ENCODE measurements at places on chromosomes 2 and 18.

DNA sequence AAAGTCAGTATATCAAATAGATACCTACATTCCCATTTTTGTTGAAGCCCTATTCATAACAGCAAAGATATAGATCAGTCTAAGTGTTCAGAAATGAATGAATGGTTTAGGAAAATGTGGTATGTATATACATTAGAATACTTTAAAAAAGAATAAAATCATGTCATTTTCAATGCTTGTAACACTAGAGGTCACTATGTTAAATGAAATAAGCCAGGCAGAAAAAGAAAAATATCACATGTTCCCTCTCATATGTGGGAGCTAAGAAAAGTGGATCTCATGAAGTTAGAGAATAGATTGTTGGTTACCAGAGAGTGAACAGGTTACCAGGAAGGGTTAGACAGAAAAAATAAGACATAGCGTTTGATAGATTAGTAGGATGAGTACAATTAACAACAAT, 1111.0 kb upstream of the SLC39A10 start:
- H3K27ac ChIP-seq, result no peak overlapping the region
- no peaks in the 10 kb centered on the region for H3K4me1 ChIP-seq
- H3K4me3 ChIP-seq, result no peak overlapping the region
- DNase-seq, result no peak
- no peaks in the 10 kb centered on the region for H3K27me3 ChIP-seq
- no peaks in the 10 kb centered on the region for H3K36me3 ChIP-seq

- no peaks in the 10 kb centered on the region for H3K27me3 ChIP-seq
- no peak overlapping the region for H3K27ac ChIP-seq
- no peak for DNase-seq
- H3K4me1 ChIP-seq, result no peaks in the 10 kb centered on the region
- no peaks in the 10 kb centered on the region for H3K36me3 ChIP-seq
- no peak overlapping the region for H3K4me3 ChIP-seq
Measured at GRCh38 chr2:188878716-188879115, 95.5 kb upstream of the COL3A1 start.

DNA sequence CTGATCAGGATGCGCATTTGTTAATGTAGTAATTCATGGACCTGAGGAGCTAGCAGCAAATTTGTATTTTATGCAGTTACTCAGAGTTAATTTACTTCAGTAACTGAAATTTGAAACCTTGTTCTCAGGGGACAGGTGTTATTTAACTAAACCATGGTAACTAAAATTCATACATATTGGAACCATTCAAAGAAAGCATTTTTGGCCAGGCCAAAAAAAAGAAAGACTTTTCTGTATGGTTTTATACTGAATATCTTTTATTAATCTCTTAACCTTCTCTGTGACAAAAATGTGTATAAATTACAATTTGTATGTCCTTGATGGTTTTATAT, 4.4 kb upstream of the KLHL23 start:
- H3K4me1 ChIP-seq, result peaks cover 8% of the 10 kb centered on the region
- H3K4me3 ChIP-seq, result no peak overlapping the region
- H3K36me3 ChIP-seq, result no peaks in the 10 kb centered on the region
- no peaks in the 10 kb centered on the region for H3K27me3 ChIP-seq
- DNase-seq, result no peak

DNA sequence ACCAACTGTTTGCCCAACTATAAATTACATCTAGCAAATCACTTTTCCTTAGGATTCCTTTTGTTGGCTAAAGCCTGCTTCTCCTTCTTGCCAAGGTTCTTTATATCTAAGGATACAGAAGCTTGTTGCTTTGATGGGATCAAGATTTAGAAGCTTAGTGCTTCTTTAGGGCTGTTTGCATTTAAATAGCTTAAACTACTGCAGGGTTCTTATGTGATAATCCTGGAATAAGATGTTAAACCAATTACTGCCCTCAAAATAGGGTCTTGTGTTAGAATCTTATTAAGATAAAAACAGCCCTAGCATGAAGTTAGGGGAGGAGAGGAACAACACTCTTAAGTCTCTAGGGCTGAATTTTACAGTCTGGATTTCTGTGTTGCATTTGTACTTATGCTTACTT, 64.2 kb downstream of the KIF5C start:
- H3K27ac ChIP-seq, result no peak overlapping the region
- no peaks in the 10 kb centered on the region for H3K27me3 ChIP-seq
- H3K4me3 ChIP-seq, result no peak overlapping the region
- no peaks in the 10 kb centered on the region for H3K4me1 ChIP-seq

DNA sequence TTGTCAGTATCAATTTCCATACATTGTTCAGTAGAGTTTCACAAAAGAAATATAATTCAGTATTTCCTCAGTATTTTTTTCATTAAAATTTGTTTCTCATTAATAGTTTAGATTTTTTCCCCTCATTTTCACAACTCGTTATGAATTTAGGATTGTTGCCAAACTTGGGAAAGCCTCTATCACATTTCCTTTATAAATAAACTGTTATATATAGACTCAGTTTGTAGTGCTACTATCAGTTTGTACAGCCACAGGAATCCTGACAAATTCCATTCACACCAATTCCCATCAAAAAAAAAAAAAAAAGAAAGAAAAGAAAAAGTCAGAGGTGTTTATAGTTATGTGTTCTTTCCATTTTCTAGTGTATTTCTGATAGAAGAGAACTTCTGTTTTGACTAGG, 123.3 kb upstream of the DCC start:
- no peaks in the 10 kb centered on the region for H3K27me3 ChIP-seq
- H3K4me1 ChIP-seq, result peaks cover 8% of the 10 kb centered on the region

GRCh38 chr2:152097290-152097800, 1.5 kb downstream of the CACNB4 start:
- DNase-seq, result peak; percentile 61
- H3K27me3 ChIP-seq, result no peaks in the 10 kb centered on the region
- H3K27ac ChIP-seq, result no peak overlapping the region
- H3K4me1 ChIP-seq, result no peaks in the 10 kb centered on the region
- peak overlapping the region; percentile 71 for H3K4me3 ChIP-seq

Data from right atrium auricular region (tissue), 2 donors.